ENCODE measurements at places on chromosomes 6 and 20.

DNA sequence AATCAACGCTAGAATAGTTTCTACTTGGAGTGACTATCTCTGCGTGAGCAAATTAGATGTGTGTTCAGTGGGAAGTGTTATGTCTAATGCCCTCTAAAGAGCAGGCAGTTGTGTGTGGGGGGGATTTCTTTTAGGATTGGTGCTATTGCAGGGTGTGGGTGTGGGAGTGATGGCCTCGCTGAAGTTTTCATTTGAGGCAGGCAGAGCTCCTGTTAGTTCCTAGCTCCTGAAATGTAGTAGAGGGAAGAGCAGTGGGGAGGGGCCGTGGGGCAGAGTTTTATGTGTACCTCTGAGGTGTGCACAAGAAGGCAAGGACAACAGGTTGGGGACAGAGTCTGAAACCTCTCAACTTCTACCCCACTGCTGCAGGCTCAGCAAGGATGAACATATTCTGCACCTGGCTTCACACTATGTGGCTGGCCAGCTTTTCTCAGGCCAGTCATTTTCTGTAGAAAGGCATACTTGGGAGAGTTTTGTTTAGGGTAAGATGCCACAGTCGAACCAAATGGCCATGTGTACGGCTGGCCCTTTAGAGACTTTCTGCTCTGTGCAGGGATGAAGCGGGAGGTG lies 229.2 kb upstream of the SUPT3H start:
- DNase-seq = no peak

GRCh38 chr6:3455569-3456394 lies 1.1 kb downstream of the SLC22A23 start:
- DNase-seq = peak; percentile 68

DNA sequence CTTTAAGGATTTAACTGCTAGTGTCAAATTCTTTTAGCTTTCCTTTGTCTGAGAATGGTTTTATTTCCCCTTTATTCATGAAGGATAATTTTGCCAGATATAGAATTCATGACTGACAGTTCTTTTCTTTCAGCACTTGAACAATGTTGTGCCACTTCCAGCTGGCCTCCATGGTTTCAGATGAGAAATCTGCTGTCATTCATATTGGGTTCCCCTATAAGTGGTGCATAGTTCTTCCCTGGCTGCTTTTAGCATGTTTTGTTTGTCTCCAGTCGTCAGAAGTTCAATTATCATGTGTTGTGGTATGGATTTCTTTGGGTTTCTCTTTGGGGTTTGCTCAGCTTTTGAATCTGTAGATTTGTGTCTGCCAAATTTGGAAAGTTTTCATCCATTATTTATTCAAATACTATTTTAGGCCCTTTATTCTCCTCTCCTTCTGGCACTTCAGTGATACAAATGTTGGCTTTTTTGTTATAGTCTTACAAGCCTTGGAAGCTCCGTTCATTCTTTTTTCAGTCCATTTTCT lies 76.3 kb upstream of the TGM3 start:
- DNase-seq = no peak

DNA sequence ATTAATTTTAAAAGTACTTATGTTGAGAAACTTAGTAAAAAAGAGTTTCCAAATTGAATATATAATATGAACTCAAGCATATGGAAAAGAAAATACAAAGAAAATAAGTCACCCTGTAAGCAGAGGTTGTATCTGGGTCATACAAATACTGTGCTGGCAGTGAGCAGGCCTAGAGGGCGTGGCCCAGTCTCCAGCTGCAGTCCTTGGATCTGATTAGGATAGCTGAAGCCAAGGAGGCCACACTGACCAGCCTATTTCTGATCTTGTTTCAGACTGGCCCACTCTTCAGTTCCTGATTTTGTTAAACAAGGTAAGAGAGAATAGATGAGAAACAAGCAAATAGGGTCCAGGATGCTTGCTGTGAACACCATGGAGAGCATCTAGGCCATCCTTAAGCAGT lies 228.8 kb downstream of the EPM2A start:
- DNase-seq = no peak

GRCh38 chr6:107931894-107932293 lies 26.1 kb downstream of the SEC63 start:
- DNase-seq = no peak

DNA sequence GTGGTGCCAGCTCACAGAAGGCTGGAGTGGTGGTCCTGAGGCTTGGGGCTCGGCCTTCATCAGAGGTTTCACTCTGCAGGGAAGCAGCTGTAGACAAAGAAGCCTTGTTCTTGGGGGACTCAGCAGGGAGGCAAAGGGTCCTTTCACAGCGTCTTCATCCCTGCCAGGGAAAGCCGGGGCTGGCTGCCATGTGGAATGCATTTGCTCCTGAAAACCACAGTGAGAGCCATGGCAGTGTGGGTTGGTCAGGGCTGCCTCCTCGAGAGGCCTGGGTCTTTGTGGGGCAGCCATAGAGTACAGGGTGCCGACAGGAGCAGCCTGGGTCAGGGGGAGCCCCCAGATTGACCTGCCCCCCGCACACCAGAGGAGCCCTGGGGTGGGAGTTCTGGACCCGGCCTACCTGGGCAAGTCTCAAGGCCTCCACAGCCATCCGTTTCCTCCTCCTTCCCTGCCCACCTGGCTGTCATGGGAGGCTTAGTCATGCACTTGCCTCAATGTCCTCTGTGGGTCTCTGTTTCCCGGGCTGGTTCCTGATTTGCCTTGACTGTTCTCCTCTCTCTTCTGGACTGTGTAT lies 144.0 kb downstream of the CDC5L start:
- no peak for DNase-seq

DNA sequence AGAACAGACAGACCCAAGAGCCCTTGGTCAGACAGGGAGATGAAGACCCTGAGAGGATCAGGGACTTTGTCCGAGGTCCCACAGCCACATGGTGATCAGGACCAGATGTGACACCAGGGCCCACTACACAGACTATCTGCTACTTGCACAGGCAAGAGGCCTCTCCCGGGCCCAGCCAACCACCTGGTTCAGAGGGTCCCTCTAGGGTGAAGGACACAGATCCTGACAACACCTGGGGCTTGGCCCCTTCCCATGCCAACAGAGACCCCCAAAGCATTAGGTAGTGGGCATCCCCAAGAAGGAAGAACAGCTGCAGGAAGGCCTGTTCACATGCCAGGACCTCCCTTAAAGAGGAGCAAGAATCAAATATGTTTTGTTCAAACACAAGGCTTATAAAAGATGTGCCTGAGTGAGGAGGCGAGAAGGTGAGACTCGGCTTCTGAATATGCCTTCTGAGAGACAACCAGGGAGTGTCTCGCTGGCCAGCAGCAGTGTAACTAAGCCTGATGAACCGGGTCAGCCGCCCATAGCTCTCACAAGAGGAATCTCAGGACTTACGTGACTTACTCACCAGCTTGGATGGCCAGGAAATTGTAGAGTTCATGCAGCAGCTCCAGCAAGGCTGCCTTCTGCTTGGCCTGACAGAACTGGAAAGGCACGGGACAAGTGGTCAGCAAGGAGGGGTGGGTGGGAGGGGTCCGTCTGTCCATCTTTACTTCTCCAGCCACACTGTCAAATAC lies 5.0 kb downstream of the LEMD2 start:
- DNase-seq = no peak

- no peak for DNase-seq
Measured at GRCh38 chr6:89173634-89174033, 27.8 kb downstream of the PM20D2 start.

DNA sequence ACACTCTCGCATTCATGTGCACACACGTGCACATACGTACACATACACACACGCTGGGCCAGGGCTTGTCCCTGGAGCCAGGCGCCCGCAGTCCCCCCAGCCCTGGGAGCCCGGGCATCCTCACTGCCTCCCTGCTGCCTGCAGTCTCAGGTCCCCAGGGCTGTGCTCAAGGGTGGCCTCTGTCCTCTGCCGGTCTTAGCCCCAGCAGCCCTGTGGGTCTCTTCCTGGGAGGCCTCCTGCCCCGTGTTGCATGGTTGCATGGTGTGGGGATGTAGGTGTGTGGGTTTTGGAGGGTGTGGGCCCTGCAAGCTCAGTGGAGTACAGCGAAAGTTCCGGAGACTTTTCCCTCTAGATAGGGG lies 101.5 kb downstream of the TMEM242 start:
- no peak for DNase-seq

- DNase-seq = no peak
Measured at GRCh38 chr6:1422290-1422689, 32.9 kb downstream of the FOXF2 start.

DNA sequence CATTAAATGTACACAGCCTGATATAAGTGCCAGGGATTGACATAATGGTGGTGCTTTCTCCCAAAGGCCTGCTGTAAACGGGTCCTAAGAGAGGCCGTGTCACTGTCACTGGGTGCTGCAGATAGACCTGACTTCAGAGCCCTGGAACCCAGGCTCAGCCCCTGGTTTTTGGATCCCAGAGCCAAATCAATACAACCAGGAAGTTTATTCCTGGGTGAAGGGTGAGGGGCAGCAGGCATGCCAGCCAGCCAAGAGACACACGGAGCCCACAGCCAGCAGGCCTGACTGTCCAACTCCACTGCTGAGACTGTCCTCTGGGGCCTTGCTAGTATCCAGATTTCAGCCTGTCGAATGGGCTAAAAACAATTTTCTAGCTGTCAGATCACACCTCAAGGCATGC lies 12.8 kb upstream of the ARMC12 start:
- DNase-seq = no peak

- peak; percentile 72 for DNase-seq
Measured at GRCh38 chr6:15621203-15622044, 41.4 kb downstream of the DTNBP1 start.

- peak; percentile 85 for DNase-seq
Measured at GRCh38 chr6:167826230-167826895, 348 bp upstream of the AFDN start.

DNA sequence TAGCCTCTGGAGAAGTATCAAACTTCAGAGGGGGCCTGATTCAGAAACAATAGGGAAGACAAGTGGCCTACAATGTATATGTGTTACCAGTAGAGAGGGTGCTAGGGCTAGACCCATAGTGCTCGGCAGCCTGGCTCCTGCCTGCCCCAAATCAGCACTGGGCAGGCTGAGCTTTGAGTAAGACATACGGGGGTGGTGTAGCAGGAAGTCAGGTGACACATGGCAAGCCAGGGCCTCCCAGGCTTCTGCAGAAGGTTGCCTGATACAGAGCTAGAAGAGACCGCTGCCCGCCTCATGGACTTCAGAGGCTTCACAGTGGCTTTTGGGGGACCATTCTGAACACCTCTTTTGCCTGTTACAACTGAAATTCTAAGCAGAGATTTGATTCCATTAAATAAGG lies 43.4 kb downstream of the RALY start:
- DNase-seq = no peak

DNA sequence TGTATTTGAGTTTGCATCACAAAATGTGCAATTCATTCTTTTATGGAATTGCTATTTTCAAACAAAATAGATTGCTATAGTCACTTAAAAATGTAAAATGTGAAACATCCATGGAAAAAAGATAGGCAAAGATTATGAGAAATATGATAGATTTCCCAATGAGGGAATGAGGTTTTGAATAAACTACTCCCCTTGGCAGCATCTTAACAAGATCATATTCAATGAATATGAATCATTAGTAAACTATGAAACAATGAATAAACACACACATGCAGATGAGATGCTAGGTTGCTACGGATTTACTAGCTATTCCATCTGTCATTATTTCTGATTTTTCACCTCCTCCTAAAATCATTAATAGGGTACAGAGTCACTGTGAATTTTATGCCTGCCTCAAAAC lies 401.8 kb downstream of the PHF3 start:
- DNase-seq = no peak

GRCh38 chr6:215335-216034 lies 76.8 kb upstream of the DUSP22 start:
- DNase-seq = no peak

DNA sequence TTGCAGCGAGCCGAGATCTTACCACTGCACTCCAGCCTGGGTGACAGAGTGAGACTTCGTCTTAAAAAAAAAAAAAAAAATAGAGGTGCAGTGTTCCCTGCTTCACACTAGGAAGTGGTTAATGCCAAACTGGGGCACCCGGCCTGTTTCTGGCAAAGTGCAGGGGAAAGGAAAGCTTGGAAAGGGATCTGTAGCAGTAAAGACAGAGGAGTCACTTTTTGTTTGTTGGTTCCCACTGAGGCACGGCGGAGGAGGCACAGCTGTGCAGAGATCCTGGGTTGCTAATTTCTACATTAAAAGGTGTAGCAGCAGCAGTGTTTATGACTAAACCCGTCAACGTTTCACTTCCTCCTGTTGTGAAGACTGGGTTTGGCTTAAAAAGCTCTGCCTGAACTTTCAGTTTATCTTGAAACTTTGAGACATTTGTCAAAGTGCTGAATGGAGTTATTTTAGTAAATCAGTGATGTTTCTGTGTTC lies 125.6 kb downstream of the CARMIL1 start:
- no peak for DNase-seq

Measured in ecto neural progenitor cell (in vitro differentiated cells).